ENCODE measurements at places on chromosomes 4 and X.
A peak's percentile ranks its signal among the peaks of the same experiment; 100 is the strongest.

DNA sequence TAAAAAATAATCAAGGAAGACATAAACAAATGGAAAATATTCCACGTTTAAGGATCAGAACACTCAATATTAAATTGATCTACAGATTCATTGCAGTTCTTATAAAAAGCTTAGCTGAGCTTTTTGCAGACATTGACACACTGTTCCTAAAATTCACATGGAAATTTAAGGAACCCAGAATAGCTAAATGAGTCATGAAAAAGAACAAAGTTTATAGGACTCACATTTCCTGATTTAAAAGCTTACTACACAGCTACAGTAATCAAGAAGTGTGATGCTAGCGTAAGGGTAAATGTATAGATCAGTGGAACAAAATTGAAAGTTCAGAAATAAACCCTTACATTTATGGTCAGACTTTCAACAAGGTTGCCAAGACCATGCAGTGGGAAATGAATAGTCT, 33.1 kb downstream of the NSUN7 start:
- DNase-seq = no peak

DNA sequence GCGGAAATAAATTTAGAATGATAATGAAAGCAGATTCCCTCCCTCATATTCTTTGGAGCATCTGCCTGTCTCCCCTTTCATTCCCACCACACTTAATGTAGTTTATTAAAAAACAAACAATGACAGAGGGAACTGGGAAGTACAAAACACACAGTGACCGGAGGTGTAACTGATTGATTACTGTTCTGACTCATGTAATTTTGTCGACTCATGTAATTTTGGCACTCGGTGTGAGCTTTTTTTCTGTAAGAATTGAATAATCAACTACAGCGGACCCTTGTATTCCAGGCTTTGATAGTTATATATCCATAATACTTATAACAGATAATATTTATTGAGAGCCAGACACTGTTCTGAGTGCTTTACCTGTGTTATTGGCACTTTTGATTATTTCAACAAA, 110.4 kb downstream of the PALLD start:
- no peak for DNase-seq

DNA sequence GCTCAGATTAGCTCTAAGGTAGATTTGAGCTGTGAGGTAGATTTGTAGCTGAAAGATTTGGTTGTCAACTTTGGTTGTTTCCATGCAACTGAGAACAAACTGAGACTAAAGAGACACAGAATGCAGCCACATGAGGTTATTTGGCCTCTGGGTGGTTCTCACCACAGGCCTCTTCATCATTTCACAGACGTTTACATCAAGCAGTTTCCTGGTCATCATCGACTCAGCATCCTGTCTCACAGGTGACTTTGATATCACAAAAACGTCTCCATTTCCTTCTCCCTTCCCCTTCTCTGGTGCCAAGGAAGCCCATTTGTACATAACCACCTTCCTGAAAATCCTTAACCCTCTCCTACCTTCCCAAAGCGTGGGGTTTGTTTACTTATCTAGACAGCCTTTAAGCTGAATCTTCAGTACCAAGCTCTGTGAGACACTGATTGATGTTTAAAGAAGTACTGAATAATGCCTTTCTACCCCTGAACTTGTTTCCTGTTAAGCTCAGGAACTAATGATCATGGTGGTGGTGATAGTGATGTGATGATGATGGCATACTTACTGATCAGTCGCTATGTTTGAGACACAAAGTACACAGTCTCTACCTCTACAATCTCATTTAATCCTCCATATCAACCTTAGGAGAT, 81.9 kb downstream of the FAM114A1 start:
- no peak for DNase-seq

DNA sequence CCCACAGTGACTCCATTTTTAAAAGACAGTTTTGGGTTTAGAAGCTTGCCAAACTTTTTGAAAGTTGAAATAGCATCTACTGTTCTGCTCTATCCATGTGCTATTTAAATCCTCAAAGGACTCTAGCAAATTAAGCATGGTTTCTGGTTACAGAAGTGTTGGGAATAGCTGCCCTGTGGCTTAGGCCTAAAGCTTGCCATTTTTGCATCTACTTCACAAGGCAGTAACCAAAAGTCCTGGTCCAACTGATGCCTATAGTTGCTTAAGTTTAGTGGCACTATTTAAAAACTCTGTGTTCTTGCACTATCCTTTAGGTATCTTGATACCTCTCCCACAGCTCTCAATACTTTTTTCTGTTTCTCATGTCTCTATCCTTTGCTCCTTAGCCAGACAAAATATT, 251.0 kb upstream of the GPC4 start:
- no peak for DNase-seq

DNA sequence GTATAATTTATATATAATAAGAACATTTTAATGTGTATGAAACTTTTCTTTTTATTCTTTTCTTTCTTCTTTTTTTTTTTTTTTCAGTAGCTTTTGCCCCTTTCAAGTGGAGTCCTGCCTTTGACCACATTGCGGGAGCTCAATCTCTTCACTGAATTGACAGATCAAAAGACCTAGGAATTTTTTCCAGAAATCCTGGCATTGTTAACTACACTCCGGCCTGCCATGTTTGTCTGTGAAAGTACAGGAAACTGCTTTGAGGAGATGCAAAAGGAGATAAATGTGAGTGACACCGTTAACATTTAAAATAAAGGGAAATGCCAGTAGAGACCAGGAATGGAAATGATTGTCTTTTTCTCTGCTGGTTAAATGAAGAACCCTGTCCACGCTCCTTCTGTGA, 159.3 kb upstream of the VCX3A start:
- DNase-seq = no peak

DNA sequence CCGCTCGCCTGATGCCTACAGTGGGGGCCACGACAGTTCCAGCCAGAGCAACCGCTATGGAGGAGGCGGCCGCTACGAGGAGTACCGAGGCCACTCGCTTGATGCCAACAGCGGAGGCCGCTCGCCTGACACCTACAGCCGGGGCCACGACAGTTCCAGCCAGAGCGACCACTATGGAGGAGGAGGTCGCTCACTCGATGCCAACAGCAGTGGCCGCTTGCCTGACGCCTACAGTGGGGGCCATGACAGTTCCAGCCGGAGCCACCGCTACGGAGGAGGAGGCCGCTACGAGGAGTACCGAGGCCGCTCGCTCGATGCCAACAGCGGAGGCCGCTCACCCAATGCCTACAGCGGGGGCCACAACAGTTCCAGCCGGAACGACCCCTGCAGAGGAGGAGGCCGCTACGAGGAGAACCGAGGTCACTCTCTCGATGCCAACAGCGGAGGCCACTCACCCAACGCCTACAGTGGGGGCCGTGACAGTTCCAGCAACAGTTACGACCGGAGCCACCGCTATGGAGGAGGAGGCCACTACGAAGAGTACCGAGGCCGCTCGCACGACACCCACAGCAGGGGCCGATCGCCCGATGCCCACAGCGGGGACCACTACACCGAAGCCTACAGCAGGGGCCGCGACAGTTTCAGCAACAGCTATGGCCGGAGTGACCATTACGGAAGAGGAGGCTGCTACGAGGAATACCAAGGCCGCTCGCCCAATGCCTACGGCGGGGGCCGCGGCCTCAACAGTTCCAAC, 2.5 kb downstream of the RBMXL3 start:
- DNase-seq = no peak

DNA sequence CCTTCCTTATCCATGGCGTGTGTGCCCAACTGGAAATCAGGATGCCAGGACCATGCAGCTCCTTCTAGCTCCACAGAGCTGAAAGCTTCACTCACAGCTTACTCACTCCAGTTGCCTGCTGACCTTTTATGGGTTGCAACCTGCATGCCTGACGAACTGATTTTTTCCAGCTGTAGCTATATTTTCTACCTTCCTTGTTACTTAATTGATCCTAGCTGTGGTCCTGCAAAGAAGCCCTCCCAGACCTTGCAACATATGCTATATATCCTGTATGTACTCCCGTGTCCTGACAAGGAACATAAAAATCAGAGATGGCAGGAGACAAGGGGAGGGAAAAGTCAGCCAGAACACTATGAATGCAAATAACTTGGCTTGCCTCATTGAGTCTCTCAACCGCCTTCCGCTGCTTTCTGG, 135.3 kb upstream of the LDB2 start:
- no peak for DNase-seq

DNA sequence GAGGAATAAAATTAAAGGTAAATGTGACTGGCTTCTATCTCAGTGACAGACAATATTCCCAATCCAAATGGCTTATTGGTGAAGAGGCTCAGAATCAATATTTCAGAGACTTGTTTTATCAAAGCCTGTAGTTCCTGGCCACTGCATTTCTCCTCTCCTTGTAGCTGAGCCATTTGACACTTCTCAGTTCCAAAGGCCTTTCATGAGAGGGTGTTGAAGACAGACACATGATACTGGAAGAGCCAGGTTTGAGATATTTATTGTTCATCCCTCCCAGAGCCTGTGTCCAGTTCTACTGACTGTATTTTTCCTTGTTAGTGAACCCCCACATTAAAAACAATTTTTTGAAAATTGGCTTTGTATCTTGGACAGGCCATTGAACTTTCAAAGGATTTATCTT, 12.9 kb upstream of the INPP4B start:
- no peak for DNase-seq

DNA sequence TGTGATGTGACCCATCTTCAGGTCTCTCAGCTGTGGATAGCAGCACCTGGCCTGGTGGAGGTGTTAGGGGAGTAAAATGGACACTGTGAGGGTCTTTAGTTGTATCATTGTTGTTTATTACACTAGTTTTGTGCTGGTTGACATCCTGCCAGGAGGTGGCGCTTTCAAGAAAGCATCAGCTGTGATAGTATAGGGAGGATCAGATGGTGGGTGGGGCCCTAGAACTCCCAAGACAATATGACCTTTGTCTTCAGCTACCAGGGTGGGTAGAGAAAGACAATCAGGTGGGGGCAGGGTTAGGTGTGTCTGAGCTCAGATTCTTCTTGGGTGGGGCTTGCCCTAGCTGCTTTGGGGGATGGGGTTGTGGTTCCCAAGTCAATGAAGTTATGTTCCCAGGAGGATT, 162.8 kb downstream of the PPP1R2C start:
- no peak for DNase-seq

DNA sequence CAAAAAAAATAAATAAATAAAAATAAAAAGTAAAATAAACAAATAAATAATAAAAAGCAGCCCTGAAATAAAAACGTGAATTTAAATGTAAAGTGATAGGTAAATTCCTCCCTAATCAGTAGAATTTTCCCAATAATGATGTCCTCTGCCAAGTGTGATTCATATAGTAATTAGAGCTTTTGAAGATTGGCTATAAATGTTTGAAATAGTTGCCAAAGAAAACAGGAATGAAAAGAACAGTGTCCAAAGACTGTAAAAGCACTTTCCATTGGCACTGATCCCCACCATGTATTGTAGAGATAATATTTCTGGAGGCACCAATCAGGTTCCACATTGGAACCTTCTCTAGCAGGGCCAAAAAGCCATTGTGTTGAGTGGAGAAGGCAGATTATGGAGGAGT, 25.9 kb upstream of the SMARCAD1 start:
- DNase-seq = no peak

DNA sequence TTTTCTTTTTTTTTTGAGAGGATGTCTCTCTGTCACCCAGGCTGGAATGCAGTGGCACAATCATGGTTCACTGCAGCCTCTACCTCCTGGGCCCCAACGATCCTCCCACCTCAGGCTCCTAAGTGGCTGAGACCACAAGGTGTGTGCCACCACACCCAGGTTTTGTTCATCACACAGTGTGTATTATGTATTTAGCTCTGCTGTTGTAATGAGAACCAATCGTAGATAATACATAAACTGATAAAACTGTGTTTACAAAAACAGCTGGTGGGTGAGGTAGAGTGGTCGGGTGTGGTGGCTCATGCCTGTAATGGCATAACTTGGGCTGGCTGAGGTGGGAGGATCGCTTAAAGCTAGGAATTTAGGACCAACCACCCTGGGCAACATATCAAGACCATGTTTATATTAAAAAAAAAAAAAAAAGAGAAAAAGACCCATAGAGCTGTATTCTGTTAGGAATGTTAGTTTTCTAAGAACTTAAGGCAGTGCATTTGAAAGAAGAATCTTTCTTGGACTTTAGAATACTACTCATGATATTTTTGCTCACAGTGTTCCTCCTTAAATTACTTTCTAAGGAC, 34.9 kb downstream of the POLR2B start:
- DNase-seq = no peak

DNA sequence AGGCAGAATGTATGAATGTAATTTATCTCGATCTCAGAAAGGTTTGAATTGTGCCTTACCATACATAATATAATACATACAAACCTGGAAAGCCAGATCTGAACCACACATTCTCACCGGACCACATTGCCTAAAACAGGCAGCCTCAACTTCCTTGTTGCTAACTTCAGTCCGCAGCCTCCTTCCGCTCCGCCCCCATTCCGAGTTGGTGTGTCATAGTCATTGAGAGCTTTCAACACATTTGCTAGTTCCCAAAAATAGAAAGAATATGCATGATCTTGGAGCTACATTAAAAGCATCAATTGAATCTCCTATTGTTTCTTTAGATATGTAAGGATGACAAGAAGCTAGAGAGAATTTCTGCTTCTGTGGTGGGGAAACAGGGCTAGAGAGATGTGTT, 127.2 kb downstream of the ARHGEF9 start:
- no peak for DNase-seq

GRCh38 chr4:11741190-11741652, 312.5 kb upstream of the HS3ST1 start:
- DNase-seq = no peak

DNA sequence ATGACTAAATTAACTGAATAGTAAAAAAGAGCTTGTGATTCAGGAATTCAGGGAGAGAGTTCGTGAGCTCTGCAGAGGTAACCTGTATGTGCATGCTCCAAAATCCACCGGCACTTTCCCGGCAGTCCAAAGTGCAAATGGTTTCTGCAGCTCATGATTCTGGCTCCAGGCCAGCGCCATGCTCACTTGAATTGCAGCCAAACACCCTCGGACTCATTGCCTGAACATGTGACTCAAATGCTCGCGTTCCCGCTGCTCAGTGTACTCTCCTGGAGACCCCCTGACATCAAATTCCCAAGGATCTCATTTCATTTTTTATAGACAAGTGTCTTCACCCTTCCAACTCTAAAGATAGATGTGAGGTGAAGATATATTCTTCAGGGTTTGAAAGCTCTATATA, 44.1 kb upstream of the SH3RF1 start:
- DNase-seq = peak; percentile 64

GRCh38 chr4:77007358-77008230, 58.0 kb downstream of the SEPTIN11 start:
- DNase-seq = no peak

DNA sequence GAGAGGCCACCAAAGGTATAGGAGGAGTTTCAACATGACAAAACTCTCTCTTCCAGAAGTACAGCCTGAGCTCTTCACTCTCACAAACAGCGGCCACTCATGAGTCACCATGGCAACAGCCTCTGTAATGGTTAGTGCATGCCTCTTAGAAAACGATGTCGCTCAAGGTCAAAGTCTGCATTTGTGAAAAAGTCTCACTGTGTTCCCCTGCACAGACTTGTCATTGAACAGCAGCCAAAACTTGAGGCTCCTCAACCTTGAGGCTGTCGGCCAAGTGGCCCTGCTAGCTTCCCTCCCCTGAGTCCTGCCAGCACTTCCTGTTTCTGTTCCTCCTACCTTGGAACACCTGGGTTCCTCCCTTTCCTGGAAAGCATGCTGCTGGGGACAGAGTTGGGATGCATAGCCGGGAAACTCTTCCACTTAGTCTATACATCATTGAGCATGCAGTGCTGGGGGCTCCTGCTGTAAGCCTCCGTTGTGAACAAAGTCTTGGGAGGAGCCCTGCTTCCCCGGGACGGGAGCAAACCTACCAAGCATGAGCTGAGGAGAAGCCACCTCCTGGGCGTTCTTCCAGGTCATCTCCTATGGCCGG, 66.6 kb downstream of the ING2 start:
- no peak for DNase-seq

GRCh38 chrX:39377773-39378172, 576.5 kb downstream of the MID1IP1 start:
- DNase-seq = no peak
